ENCODE measurements at places on chromosomes 4 and X.

DNA sequence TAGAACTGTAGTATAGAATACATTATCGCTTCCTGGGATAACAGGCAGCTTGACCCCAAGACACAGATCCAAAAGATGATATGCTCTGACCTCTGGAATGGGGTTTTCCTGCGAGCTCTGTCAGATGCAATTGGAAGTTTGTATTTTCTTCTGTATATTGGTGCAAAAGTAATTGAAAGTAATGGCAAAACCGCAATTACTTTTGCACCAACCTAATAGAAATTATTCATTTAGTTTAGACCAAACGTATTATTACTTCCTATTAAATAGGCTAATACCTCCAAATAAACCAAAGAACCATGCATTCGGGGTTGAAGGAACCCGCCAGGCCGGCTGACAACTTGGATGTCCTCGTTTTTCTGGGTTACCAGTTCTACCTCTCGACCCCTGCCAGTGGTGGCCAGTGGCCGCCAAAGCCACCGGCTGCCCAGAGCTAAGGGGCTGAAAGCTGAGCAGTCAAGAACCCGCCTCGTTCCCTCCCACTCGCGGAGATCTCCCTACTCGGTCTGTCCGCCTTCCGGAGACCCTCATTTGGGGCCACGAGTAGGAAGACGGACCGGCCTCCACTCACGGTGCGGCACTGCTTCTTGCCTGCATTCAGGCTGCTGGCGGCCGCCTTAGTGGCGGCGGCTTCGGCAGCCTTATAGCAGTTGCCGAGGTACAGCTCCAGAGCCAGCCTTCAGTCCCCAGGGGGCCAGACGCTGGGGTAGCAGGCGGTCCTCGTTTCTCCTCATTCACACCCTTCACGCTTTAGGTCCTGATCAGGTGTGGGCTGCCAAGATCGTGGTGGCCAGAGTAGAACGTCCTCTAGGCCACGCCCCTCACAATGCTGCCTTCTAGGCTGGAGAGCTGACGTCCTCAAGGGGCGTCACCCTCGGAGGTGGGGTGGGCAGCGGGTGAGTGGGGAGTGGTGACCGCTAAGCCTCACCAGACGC is 121.9 kb downstream of the RBMX2 start:
- no peak for DNase-seq

DNA sequence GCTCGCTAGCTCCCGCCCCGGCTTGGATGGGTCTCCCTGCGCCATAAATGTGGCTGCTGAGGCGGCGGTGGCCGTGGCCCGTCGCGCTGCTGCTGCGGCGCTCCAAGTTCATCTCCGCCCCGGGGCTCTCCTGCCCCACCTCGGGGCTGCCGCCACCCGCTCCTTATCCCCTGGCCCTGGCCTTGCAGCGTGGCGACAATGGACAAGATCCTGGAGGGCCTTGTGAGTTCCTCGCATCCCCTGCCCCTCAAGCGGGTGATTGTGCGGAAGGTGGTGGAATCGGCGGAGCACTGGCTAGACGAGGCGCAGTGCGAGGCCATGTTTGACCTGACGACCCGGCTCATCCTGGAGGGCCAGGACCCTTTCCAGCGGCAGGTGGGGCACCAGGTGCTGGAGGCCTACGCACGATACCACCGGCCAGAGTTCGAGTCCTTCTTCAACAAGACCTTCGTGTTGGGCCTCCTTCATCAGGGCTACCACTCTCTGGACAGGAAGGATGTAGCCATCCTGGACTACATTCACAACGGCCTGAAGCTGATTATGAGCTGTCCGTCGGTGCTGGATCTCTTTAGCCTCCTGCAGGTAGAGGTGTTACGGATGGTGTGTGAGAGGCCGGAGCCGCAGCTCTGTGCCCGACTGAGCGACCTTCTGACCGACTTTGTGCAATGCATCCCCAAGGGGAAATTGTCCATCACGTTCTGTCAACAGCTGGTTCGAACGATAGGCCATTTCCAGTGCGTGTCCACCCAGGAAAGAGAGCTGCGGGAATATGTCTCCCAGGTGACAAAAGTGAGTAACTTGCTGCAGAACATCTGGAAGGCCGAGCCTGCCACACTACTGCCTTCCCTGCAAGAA is 763 bp downstream of the USP38 start:
- no peak for DNase-seq

DNA sequence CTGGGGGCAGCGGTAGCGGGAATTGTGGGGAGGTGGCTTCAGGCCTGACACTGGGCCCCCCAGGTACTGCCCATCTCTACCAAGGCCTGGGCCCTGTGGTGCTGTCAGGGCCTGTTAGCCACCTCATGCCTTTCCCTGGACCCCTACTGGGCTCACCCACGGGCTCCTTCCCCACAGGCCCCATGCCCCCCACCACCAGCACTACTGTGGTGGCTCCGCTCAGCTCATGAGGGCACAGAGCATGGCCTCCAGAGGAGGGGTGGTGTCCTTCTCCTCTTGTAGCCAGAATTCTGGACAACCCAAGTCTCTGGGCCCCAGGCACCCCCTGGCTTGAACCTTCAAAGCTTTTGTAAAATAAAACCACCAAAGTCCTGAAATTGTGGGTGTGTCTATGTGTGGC is 7.5 kb downstream of the GATA1 start:
- no peak for DNase-seq

GRCh38 chrX:37349221-37350033 is at the start of gene PRRG1:
Gene PRRG1, plus strand, starts transcription at chrX:37349364. Its CDS starts 56,886 bp downstream, at chrX:37406250.
- DNase-seq: no peak

GRCh38 chrX:133676344-133677122 is 261.2 kb upstream of the GPC4 start:
- DNase-seq: no peak

DNA sequence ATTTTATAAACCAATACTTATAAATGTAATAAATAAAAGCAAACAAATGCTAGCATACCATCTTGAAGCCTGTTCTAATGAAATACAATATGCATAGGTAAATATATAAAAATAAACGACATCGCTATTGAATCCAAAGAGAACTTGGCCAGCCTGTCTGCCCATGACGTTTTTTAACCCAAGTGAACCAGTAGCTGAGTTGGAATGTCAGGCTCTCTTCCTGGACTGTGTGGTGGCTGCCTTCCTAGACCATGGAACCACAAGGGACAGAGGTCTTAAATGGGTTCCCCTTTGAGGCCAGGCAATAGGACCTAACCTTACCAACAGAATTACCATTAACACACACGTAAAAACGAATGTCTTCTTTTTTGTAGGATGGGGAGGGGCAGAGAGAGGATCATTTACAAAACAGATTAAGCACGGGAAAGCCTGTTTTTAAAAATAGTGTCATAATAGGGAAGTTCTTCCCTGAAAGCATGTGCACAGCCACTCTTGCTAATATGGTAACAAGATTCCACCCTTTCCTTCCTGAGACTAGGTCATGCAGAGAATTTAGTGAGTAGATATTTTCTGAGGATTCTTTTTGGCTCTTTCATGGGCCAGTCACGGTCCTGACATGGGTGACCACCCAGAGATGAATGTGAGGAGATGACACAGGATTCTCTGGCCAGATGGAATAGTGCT is 69.4 kb upstream of the ACSL1 start:
- no peak for DNase-seq

DNA sequence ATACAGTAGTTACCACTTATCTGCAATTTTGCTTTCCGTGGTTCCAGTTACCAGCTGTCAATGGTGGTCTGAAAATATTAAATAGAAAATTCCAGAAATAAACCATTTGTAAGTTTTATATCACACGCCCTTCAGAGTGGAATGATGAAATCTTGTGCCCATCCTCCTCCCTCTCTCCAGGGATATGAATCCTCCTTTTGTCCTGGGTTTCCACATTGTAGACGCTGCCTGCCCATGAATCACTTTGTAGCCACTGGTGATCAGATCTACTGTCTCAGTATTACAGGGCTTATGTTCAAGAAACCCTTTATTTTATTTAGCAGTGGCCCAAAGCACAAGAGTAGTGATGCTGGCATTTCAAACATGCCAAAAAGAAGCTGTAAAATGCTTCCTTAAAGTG is 198.6 kb downstream of the KCNIP4 start:
- no peak for DNase-seq

GRCh38 chr4:26238778-26239679 is 81.8 kb upstream of the RBPJ start:
- DNase-seq: no peak
